GM23248 (cell line): ENCODE measurements at places on chromosomes 1 and 21.

GRCh38 chr1:47914218-47914938 is 82.8 kb downstream of the TRABD2B start:
- DNase-seq, result no peak

- no peak for DNase-seq
Measured at GRCh38 chr1:65469889-65470340, 49.4 kb downstream of the LEPR start.

GRCh38 chr1:192707978-192708547 is 72.1 kb downstream of the RGS13 start:
- DNase-seq, result no peak

DNA sequence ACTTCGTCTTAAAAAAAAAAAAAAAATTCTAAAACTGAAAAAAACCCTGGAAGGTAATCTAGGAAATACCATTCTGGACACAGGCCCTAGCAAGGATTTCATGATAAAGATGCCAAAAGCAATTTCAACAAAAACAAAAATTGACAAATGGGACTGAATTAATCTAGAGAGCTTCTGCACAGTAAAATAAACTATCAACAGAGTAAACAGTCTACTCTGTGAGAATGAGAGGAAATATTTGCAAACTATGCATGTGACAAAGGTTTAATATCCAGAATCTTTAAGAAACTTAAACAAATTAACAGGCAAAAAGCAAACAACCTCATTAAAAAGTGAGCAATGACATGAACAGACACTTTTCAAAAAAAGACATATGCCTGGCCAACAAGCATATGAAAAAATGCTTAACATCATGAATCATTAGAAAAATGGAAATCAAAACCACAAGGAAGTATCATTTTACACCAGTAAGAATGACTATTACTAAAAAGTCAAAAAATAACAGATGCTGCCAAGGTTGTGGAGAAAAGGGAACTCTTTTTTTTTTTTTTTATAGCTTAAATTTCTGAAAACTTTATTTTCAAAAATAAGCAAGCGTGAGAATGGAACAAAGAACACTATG is 29.4 kb upstream of the RNPC3 start:
- peak; percentile 49 for DNase-seq
